Esophagus muscularis mucosa (tissue), 4 donors: ENCODE measurements at places on chromosomes 5 and 9. TPM values are rescaled to one million over a fixed set of nuclear protein-coding genes. Genes with fewer than 3 reads are reported as not detected.

The NR6A1 gene
- 2.0 TPM for total RNA-seq

DNA sequence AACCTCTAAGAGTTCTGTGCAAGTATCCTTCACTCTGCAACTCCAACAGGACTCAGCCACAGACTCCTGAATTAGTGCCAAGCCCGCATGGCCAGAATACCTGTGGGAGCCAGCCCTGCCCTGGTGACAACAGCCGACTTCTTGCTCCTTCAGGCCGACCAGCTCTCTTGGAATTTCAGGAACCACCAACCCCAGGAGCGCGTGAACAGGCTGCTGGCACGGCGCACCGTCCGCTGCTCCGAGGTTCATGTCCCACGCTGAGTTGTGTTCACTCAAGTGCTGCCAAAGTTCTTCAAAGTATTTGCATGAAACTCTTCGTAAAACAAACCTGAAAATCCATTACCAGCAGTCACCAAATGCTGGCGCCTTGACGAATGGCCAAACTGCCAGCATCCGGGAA, 232.8 kb downstream of the NR2F1-AS1 start:
- no peak overlapping the region for H3K27ac ChIP-seq
- H3K27me3 ChIP-seq: no peaks in the 10 kb centered on the region
- no peak for DNase-seq
- H3K36me3 ChIP-seq: no peaks in the 10 kb centered on the region
- no peaks in the 10 kb centered on the region for H3K4me1 ChIP-seq
- no peak overlapping the region for H3K4me3 ChIP-seq

DNA sequence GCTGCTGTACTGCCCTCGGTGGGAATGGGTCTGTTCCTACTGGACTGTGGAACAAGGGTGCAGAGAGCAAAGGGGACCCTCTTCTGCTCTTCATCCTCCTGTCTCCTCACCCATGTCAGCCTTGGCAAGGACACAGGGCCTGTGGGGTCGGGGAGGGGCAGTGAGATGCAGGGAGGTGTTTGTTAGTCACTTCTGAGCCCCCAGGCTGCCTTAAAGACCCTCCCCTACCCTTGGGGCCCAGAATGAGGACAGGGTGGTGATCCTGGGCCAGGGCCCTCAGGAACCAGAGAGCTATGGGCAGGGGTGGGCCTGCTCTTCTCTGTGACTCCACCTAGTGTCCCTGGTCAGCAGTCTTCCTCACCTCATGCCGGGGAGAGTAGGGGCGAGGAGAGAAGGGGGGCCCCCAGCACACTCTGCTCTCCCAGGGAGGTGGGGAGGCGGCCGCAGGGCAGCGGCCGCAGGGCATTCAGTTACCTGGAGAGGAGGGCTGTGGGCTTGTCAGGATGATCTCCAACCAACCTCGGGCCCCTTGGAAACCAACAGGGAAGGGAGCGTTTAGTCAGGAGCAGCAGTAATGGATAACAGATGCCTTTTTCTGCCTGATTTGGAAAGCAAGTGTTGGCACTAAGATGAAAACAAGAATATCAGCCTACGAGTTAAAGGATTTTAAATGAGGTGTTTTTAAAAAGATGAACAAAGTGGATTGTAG, 62.0 kb upstream of the GARNL3 start:
- DNase-seq: no peak
- peaks cover 5% of the 10 kb centered on the region for H3K36me3 ChIP-seq
- peak overlapping the region; percentile 1 for H3K27ac ChIP-seq

DNA sequence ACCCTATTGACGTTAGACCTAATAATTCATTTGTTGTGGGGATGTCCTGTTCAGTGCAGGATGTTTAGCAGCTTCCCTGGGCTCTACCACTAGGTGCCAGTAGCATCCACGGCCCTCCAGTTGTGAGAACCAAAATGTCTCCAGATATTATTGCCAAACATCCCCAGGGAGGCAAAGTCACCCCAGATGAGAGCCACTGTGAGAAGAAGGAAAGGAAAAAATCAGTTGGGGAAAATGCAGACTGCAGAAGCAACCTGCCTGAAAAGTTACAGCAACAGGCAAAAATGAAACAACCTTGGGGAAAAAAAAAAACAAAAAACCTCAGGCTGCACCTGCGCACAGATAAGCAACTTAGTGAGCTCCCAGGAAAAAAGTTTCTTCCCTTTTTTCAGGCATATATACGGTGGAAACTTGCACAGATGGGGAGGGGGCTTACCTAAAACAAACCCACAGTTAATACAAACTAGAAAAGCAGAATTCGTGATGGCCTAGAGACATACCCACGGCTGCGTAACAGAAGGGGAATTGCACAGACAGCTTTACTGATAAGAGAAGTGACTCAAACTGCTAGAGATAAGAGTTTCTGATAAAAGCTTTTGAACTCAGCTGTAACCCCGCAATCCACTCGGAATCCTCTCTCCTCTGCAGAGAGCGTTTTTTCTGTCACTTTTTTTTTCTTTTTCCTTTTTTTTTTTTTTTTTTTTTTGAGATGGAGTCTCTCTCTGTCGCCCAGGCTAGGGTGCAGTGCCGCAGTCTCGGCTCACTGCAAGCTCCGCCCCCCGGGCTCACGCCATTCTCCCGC, 29.8 kb upstream of the FBP1 start:
- no peak for DNase-seq
- no peaks in the 10 kb centered on the region for H3K27me3 ChIP-seq
- peak overlapping the region; percentile 24 for H3K4me3 ChIP-seq
- no peak overlapping the region for H3K27ac ChIP-seq
- peaks cover 4% of the 10 kb centered on the region for H3K4me1 ChIP-seq
- no peaks in the 10 kb centered on the region for H3K36me3 ChIP-seq

- DNase-seq: no peak
- no peaks in the 10 kb centered on the region for H3K36me3 ChIP-seq
- no peaks in the 10 kb centered on the region for H3K4me1 ChIP-seq
- H3K4me3 ChIP-seq: no peak overlapping the region
Observed at GRCh38 chr9:103601287-103601686, 492.8 kb upstream of the SMC2 start.

The ACTBL2 gene
- not detected for total RNA-seq

DNA sequence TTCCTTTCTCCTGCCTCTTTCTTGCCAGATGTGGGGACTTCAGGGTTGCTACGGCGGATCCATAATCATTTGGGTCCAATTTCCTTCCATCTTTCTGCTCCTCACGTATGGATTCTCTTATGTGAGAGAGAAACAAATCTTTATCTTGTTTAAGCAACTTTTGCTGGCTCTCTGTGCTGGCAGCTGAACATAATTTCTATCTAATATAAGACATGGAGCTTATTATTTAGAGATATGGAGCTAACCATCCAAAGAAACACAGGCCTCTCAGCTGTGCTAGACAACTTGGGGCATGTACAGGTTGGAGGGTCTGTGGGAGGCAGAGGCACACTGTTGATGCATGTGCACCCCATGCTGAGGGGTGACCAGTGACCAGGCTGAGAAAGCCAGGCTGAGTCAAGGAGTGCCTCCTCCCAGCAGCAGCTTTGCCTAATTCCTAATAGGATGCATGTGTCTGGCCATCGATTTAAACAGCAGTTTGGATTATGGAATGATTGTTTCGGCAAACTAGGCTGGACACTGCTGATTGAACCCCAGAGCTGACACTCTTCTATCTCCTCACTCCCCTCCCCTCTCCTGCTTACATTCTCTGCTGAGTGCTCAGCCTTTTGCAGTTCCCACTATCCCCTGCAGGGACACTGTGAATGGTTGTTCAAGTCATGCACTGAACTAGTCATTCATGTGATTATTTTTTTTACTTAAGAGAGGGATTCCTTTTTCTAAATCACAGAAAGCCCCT, 195.8 kb downstream of the ERCC6L2 start:
- H3K27me3 ChIP-seq: no peaks in the 10 kb centered on the region
- no peak for DNase-seq
- H3K4me1 ChIP-seq: peaks cover 7% of the 10 kb centered on the region
- H3K36me3 ChIP-seq: no peaks in the 10 kb centered on the region
- no peak overlapping the region for H3K4me3 ChIP-seq

The FBP2 gene
- not detected for total RNA-seq

The PAIP1 gene
- 101 TPM for total RNA-seq

GRCh38 chr5:126921241-126922091, 108.9 kb downstream of the MARCHF3 start:
- no peaks in the 10 kb centered on the region for H3K4me1 ChIP-seq
- DNase-seq: no peak
- H3K36me3 ChIP-seq: peaks cover 3% of the 10 kb centered on the region
- H3K27ac ChIP-seq: no peak overlapping the region
- no peak overlapping the region for H3K4me3 ChIP-seq
- H3K27me3 ChIP-seq: no peaks in the 10 kb centered on the region

The SPATA31A3 gene
- not detected for total RNA-seq

DNA sequence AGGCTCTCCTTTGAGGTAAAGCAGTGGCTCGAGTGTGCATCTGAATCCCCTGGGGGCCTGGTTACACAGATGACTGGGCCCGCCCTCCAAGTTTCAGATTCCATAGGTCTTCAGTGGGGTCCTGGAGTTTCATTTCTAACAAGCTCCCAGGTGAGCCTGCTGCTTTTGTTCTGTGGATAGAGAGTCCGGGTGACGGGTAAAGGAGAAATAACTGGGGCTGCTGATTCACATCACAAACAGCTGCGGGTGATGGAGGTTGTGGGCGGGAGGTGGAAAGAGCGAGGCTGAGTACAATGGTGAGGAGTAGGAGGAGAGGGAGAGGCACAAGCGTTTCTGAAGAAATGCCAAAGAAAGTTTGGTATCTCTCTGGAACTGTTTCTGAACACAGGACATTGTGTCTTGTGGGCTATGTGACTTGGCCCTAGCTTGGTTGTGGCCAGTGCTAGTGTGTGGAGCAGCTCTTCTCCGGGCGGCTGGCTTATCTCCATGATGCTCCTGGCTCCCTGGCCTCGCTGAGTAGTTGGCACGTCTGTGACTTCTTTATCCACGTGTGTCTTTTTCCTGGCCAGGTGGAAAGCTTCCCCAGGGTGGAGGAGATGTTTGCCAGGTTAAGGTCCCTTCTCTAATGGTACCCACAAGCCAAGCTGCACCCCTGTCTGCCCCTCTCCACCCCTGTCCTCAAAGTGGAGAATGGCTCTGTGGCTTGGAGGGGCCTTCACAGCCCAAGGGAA, 61.7 kb downstream of the HSPA4 start:
- H3K4me3 ChIP-seq: no peak overlapping the region
- H3K4me1 ChIP-seq: peaks cover 9% of the 10 kb centered on the region
- DNase-seq: no peak
- no peaks in the 10 kb centered on the region for H3K36me3 ChIP-seq

DNA sequence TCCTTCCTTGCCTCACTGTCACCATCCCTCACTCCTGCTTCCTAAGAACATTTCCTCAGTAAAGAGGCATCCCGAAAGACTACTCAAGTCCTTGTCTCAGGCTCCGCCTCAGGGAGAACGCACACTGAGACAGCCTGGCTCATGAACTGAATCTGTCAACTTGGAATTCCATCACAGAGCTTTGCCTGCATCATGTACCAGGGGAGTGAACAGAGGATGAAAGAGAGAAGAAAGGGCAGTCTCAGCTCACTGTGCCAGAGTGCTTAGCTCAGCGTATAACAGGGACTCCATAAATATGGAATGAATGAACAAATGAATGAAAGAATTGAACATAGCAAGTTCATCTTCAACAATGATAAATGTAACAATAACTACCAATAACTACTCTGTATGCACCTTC, 68.7 kb upstream of the SLC1A3 start:
- no peaks in the 10 kb centered on the region for H3K36me3 ChIP-seq
- H3K27ac ChIP-seq: no peak overlapping the region
- H3K4me1 ChIP-seq: peaks cover 23% of the 10 kb centered on the region
- no peaks in the 10 kb centered on the region for H3K27me3 ChIP-seq

The FOXI1 gene
- not detected for total RNA-seq

The C5orf46 gene
- total RNA-seq: not detected

DNA sequence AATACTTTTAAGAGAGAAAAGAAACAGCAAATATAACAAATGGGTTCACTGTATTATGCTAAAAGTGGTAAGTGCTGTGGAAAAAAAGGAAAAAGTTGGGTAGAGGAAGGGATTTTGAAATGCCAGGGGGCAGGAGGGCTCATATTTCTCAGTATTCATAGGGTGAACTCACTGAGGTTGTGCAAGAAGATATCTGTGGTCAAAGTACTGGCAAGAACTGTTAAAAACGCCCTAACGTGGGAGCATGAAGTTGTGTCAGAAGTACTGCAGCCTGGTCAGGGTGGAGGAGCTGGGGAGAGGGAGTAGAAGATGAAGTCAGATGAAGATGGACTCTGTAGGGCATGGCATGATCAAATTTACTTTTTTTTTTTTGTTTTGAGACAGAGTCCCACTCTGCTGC, 31.2 kb upstream of the SLC28A3 start:
- DNase-seq: no peak
- H3K4me1 ChIP-seq: peaks cover 4% of the 10 kb centered on the region
- H3K27ac ChIP-seq: no peak overlapping the region
- no peaks in the 10 kb centered on the region for H3K36me3 ChIP-seq

The PAXX gene
- 38.0 TPM for total RNA-seq

DNA sequence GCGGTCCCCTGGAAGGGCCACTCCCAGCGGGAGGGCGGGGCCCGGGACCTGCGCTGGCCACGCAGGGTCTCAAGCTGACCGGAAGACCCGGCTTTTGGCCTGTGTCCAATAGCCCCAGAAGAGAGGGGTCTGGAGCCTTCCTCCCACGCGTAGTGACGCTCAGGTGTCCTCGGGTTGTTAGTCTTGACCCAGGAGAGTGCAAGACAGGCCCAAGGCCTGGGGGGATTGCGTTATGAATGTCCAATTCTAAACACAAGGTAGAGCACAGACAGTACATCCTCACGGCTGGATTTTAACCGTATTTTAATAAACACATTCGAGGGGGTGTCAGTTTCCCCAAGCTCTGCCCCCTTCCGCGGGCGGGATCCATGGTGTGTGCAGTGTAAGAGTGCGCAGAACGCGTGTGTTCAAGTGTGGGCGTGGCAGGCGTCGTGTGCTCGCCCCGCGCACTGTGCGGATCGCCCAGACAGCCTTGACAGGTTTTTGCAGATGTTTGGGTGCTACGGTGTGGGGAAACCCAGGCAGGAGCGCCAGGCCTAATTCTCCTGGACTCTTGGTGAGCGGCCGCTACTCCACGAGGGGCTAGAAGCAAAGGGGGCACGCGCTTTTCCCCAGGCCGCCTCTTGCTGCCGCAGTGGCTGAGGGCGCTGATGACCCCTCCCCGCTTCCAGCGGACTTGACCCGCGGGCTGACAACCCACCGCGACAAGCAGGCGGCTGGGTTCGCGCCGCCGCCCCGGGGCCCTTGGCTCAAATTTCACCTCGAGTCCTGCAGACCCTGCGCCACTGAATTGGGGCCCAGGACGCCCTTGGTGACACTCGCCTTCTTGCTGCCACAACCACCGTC, 6.1 kb upstream of the DMRT3 start:
- no peak overlapping the region for H3K27ac ChIP-seq
- no peak overlapping the region for H3K4me3 ChIP-seq
- H3K36me3 ChIP-seq: no peaks in the 10 kb centered on the region
- H3K27me3 ChIP-seq: peaks cover 90% of the 10 kb centered on the region
- peaks cover 44% of the 10 kb centered on the region for H3K4me1 ChIP-seq
